NCI-H446 (cell line): ENCODE measurements at places on chromosomes 6 and 20.

- DNase-seq: peak; percentile 76
Observed at GRCh38 chr6:13733178-13733887, 21.7 kb upstream of the RANBP9 start.

GRCh38 chr6:87210979-87211378, 55.6 kb downstream of the ZNF292 start:
- DNase-seq: no peak

DNA sequence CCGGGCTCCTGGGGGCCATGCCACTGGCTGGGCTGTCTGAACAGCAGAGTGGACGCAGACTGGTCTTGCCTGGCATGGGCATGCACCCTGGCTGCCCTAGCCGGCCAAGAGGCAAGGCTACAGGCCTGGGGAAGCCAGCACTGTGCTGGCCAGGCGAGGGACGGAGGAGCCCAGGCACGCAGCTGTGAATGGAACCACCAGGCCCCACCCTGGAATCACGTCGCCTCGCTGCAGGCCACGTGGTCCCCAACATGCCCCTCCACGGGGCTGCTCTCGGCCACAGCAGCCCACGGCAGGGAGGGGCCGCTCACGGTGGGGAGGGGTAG, 4.0 kb downstream of the UCKL1 start:
- no peak for DNase-seq

GRCh38 chr6:15623276-15624116, 39.3 kb downstream of the DTNBP1 start:
- peak; percentile 23 for DNase-seq

DNA sequence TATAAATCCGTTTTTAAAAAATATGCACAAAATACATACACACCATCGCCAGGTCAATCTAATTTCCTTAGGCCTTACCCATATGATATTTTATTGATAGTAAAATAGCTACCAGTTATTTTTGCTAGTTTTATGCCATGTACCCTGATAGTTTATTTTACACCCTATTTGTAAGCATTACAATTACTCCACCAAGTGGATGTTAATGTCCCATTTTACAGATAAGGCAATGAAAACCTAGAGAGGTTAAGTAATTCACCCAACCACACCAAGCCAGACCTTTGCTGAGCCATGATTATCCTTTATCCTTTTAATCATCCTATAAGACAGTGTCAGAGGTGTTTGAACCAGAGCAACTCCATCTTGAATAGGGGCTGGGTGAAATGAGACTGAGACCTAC, 86.8 kb downstream of the CBLN4 start:
- DNase-seq: no peak

- DNase-seq: no peak
Observed at GRCh38 chr6:109879521-109879920, 98.6 kb upstream of the GPR6 start.

DNA sequence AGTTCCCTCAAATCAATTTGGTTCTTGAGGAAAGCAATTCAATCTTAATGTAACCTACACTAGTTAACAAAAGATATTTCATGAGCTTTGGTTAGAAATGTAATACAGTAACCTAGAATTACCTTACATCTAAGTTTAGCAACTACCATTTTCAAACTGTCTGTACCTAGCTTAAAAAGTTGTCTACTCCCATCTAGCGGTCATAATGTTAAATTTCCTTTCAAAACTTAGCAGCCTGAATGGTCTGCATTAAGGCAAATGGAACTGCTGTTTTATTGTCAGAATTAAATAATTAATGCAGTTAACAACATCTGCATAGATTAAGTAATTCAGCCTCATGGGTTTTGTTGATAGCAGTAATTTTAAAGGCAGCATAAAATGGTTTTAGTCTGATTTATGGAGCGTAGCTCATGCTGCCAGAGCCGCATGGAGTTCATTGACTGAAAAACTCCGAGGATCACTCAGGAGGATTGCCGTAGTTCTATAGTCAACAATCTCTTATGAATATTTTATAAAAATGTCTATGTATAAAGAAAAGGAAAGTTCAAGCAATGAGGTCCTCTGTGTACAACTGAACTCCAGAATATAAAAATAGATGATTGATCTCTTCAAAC, 485.4 kb upstream of the MANEA start:
- DNase-seq: peak; percentile 81

DNA sequence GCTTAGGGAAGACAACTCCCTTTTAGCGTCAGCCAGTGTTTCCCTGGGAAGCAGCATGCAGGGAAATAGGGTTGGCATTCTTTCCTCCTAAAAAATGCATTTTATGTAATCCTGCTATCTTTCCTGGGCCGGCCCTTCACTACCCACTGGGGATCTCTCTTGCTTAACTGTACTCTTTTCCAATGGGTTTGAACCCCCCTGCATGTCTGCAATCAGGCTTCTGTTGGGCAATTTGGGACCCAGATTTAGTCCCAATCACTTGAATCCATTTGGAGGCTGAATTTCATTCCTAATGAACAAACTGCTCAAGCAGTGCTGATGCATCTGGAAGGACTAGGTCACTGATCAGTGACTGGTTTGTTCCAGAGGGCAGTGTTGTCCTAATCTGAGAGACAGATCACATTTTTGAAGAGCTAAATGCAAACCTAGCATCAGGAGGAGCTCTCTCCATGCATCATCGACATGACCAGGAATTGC, 152.0 kb downstream of the TSHZ2 start:
- peak; percentile 67 for DNase-seq

GRCh38 chr6:101226677-101227135, 166.8 kb upstream of the GRIK2 start:
- no peak for DNase-seq

DNA sequence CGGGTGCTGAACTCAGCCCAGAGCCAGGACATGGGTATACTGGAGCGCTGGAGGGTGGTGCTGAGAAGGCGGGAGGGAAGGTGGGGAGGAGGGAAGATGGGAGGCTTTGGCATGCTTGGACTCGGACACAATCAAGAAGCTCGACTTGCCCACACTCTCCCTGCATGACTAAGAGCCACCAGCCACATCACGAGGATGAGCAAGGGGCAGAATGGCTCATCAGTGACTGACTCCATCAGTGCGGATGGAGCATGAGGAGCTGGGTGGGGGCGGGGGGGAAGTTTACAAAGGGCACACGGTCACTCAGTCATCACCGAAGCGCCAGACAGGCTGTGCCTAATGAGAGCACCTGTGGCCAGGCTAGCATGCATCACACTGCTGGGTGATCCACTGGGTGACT, 222.8 kb downstream of the KIF16B start:
- no peak for DNase-seq
